Hepatocyte (in vitro differentiated cells): ENCODE measurements at places on chromosomes 7 and 10. TPM values are rescaled to one million over a fixed set of nuclear protein-coding genes. Genes with fewer than 3 reads are reported as not detected.

GRCh38 chr10:21475393-21475792 is 50.1 kb downstream of the SKIDA1 start:
- no peaks in the 10 kb centered on the region for H3K4me1 ChIP-seq
- H3K4me3 ChIP-seq: no peak overlapping the region
- H3K27me3 ChIP-seq: no peaks in the 10 kb centered on the region
- no peak overlapping the region for H3K27ac ChIP-seq

- peaks cover 6% of the 10 kb centered on the region for H3K4me1 ChIP-seq
- H3K4me3 ChIP-seq: no peak overlapping the region
- no peaks in the 10 kb centered on the region for H3K36me3 ChIP-seq
- no peak overlapping the region for H3K27ac ChIP-seq
These were observed 38.2 kb downstream of the WNT2 start for GRCh38 chr7:117284692-117285091.

GRCh38 chr10:30330497-30331168 is 18.4 kb downstream of the MTPAP start:
- H3K36me3 ChIP-seq: no peaks in the 10 kb centered on the region
- H3K4me3 ChIP-seq: no peak overlapping the region
- no peaks in the 10 kb centered on the region for H3K27me3 ChIP-seq

GRCh38 chr7:40996233-40996677 is 706.6 kb downstream of the INHBA start:
- DNase-seq: no peak
- no peaks in the 10 kb centered on the region for H3K27me3 ChIP-seq
- H3K27ac ChIP-seq: no peak overlapping the region
- no peak overlapping the region for H3K4me3 ChIP-seq
- H3K36me3 ChIP-seq: no peaks in the 10 kb centered on the region
- H3K4me1 ChIP-seq: peaks cover 3% of the 10 kb centered on the region

- H3K36me3 ChIP-seq: no peaks in the 10 kb centered on the region
- H3K27me3 ChIP-seq: no peaks in the 10 kb centered on the region
- peak; percentile 78 for DNase-seq
- H3K4me3 ChIP-seq: no peak overlapping the region
- peaks cover 17% of the 10 kb centered on the region for H3K4me1 ChIP-seq
These were observed 987.9 kb downstream of the KCNMA1 start for GRCh38 chr10:76649723-76650127.

GRCh38 chr7:18320971-18321567 is 174.5 kb upstream of the HDAC9 start:
- no peaks in the 10 kb centered on the region for H3K36me3 ChIP-seq
- H3K4me1 ChIP-seq: no peaks in the 10 kb centered on the region
- no peak overlapping the region for H3K27ac ChIP-seq

DNA sequence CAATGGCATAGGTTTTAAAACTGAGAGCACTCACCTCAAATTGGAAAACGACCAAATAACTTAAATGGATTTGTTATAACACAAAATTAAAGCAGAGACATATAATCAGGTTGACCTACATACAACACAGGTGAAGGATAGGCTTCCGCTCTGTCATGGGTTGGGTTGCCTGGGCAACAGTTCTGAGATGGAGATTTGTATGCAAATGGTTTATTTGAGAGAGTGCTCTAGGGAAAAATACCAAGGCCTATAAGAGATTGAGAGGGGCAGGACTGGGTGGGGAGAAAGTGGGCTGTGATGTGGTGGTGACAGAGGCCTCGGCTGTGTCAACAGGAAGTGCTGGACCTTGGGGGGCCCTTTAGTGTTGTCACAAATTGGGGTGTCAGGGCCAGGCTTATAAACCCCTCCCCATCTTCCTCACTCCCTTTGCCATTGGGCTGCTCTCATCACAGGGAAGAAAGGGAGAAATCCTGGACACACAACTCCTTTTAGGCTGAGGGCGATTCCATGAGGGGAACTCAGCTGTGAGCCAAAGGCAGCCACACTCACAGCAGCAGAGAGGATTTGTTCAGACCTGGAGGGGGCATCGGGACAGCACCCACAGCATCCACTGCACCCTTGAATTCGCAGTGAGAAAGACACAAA is 105.4 kb upstream of the LYZL1 start:
- H3K27ac ChIP-seq: no peak overlapping the region
- H3K27me3 ChIP-seq: no peaks in the 10 kb centered on the region
- no peak overlapping the region for H3K4me3 ChIP-seq
- DNase-seq: no peak
- H3K36me3 ChIP-seq: no peaks in the 10 kb centered on the region

DNA sequence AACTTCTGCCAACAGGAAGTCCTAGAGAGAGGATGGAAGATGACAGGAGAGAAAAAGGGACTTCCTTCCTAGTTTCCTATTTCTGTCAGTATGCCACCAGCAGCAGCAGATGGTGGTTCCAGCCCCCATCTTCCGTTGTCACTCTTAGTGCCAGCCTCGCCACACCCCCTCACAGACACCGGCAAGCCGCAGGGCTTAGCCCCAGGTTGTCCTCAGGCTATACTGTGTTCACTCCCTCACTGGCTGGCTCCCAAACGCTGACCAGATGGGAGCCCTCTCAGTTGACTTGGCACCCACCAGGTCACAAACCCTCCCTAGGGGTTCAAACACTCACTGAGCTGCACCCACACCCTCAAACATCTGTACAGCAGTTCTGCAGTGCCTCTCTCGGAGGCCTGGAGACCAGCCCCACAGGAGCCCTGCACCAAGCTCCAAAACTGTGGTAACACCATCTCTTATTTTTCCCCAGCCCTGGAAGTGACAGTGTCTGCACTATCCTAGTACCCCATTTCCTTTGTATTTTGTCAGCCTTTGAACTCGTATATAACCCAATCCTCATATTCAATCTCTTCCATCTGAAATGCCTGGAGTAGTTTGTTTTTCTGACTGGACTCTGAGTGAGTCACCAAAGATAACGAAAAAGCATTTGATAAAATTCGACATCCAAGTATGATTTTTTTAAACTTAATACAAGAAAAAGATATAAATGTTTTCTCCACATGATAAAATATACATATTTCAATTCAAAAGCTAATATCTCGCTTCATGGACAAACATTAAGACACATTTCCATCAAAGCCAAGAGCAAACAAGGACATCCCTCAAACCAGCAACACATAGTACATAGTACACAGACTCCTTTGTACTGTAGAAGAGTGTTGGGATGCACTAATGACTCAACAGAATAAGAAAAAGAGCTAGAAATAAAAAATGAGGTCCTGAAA is 34.5 kb downstream of the SMURF1 start:
- no peak overlapping the region for H3K4me3 ChIP-seq
- H3K4me1 ChIP-seq: peaks cover 17% of the 10 kb centered on the region

DNA sequence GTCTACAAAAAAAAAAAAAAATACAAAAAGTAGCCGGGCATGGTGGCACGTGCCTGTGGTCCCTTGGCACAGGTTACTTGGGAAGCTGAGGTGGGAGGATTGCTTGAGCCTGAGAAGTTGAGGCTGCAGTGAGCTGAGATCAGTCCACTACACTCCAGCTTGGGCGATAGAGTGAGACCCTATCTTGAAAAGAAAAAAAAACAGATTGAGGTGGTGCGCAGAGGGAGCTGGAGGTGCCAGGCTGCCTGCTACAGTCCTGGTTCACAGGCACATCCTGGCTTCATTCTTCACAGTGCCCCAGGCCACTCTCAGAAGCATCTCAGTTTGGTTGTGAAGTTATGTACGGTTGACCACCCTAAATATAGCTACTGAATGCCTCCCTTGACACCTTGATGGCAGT is 4.8 kb downstream of the MMP21 start:
- no peaks in the 10 kb centered on the region for H3K36me3 ChIP-seq
- H3K27me3 ChIP-seq: no peaks in the 10 kb centered on the region
- H3K4me3 ChIP-seq: no peak overlapping the region
- H3K27ac ChIP-seq: no peak overlapping the region
- H3K4me1 ChIP-seq: no peaks in the 10 kb centered on the region

DNA sequence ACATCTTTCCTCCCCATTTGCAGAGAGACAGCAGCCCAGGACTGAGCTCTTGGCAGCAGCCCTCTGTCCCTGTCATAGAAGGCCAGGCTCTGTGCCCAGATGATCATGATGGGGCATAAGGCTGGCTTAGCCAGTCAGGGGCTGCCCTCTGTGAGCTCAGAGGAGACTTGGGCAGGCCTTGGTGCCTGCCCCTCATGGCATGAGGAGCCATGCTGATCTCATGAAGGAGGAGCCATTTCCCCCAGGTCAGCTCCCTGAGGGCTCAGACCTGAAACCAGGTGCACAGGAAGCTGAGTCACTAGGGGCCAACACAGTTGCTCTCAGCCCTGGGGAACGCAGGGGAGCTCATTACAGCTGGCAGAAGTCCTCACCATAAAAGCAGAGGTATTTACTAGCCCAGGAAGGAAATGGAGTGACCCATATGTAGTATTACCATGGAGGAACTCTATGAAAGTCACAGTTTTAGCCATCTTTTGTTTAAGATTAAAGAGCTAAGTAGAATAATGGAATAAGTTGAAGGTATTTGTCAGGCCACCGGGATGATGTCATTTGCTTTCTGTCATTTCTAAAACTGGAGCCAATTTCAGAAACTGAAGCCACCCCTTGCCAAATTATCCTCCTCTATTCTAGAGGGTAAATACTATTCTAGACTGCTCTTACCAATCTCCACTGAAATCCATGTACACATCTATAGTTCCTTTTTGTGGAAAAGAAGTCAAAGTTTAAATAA is 362.4 kb upstream of the ZNF32 start:
- H3K36me3 ChIP-seq: no peaks in the 10 kb centered on the region
- no peaks in the 10 kb centered on the region for H3K27me3 ChIP-seq
- H3K27ac ChIP-seq: peak overlapping the region; percentile 64
- H3K4me3 ChIP-seq: no peak overlapping the region
- DNase-seq: no peak
- H3K4me1 ChIP-seq: peaks cover 5% of the 10 kb centered on the region

DNA sequence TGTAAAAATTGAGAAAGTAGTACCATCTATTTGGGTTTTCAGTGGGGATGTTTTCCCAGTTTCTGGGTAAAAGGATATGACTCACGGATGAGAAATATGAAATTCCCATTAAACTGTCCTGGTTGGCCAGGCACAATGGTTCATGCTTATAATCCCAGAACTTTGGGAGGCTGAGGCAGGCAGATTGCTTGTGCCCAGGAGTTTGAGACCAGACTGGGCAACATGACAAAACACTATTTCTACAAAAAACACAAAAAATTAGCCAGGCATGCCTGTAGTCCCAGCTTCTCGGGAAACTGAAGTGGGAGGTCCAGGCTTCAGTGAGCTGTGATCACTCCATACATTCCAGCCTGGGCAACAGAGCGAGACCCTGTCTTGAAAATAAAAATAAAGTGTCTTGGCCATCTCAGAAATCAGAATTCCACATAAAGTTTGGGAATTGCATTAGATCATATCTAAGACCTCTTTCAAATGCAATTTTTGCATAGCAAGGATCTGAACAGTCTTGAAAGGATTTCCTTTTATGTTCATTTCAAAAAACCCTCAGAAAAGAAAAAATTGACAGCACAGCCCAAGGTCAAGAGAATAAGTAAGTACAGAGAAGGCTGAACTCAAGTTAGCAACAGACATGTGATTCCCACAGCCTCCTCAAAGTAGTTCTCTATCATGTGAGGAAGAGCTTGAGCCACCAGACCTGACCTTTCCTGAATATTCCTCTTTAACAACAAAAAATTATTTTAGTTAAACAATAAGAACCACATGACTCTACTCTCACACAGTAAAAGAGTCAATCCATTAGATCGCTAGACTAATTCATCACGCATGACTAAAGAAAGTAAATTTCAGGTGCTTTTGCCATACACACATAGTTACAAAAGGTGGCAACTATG is 141.5 kb upstream of the CAV2 start:
- H3K27ac ChIP-seq: peak overlapping the region; percentile 94
- peaks cover 36% of the 10 kb centered on the region for H3K4me1 ChIP-seq
- no peaks in the 10 kb centered on the region for H3K27me3 ChIP-seq

GRCh38 chr10:130079614-130080460 is 30.8 kb downstream of the C10orf143 start:
- no peaks in the 10 kb centered on the region for H3K27me3 ChIP-seq
- H3K36me3 ChIP-seq: no peaks in the 10 kb centered on the region
- H3K4me1 ChIP-seq: no peaks in the 10 kb centered on the region

GRCh38 chr7:80018941-80019808 is 115.5 kb upstream of the GNAI1 start:
- H3K27me3 ChIP-seq: no peaks in the 10 kb centered on the region
- H3K27ac ChIP-seq: no peak overlapping the region
- H3K4me1 ChIP-seq: peaks cover 6% of the 10 kb centered on the region
- H3K4me3 ChIP-seq: no peak overlapping the region
- H3K36me3 ChIP-seq: no peaks in the 10 kb centered on the region
- DNase-seq: peak; percentile 70

- DNase-seq: no peak
- no peak overlapping the region for H3K4me3 ChIP-seq
- no peak overlapping the region for H3K27ac ChIP-seq
- no peaks in the 10 kb centered on the region for H3K27me3 ChIP-seq
- H3K36me3 ChIP-seq: no peaks in the 10 kb centered on the region
- no peaks in the 10 kb centered on the region for H3K4me1 ChIP-seq
These were observed 411.1 kb upstream of the MBL2 start for GRCh38 chr10:53183733-53184132.

- no peak overlapping the region for H3K4me3 ChIP-seq
- no peaks in the 10 kb centered on the region for H3K27me3 ChIP-seq
- peaks cover 10% of the 10 kb centered on the region for H3K4me1 ChIP-seq
These were observed 35.8 kb downstream of the GBF1 start for GRCh38 chr10:102281102-102281487.

DNA sequence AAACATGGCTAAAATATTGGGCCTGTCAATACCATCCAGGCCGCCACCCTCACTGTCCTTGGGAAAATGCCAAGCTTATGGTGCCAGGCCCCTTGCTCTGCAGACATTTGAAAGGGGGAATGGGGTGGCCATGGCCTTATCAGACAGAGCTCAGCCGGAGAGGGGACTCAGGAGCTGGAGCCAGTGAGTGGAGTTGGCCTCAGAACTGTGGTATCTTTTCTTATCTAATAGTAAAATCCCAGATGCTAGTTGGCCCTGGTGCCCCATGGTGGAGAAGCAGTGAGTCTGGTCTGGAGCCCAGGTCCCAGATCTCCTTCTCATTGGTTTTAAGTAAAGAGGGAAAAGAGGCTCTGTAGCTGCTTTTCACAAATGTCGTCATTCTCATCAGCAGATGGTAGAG is 49.6 kb upstream of the SORCS3 start:
- H3K4me1 ChIP-seq: no peaks in the 10 kb centered on the region
- no peak for DNase-seq
- H3K27ac ChIP-seq: no peak overlapping the region
- H3K27me3 ChIP-seq: peaks cover 13% of the 10 kb centered on the region
- H3K36me3 ChIP-seq: no peaks in the 10 kb centered on the region
- H3K4me3 ChIP-seq: no peak overlapping the region

- H3K27ac ChIP-seq: peak overlapping the region; percentile 26
- no peaks in the 10 kb centered on the region for H3K36me3 ChIP-seq
- no peak overlapping the region for H3K4me3 ChIP-seq
- no peaks in the 10 kb centered on the region for H3K27me3 ChIP-seq
- H3K4me1 ChIP-seq: no peaks in the 10 kb centered on the region
- DNase-seq: no peak
These were observed 674.7 kb downstream of the CCSER2 start for GRCh38 chr10:85003083-85003482.

- no peak for DNase-seq
- H3K27ac ChIP-seq: no peak overlapping the region
- no peaks in the 10 kb centered on the region for H3K36me3 ChIP-seq
These were observed 13.4 kb upstream of the NT5C3A start for GRCh38 chr7:33075818-33076518.

SRRT gene
- total RNA-seq: 35.8 and 49.1 TPM in 2 replicates

MBL2 gene
- total RNA-seq: 0.64 and 1.1 TPM in 2 replicates

ASIC3 gene
- total RNA-seq: 2.9 and 4.5 TPM in 2 replicates

BLOC1S2 gene
- 44.1 and 50.1 TPM in 2 replicates for total RNA-seq

DPP6 gene
- 0.12 and 0.20 TPM in 2 replicates for total RNA-seq

ANXA8L1 gene
- total RNA-seq: 38.0 and 54.0 TPM in 2 replicates

CAV1 gene
- 36.0 and 47.8 TPM in 2 replicates for total RNA-seq

CXCL12 gene
- total RNA-seq: 41.8 and 43.0 TPM in 2 replicates

ENTPD1 gene
- total RNA-seq: 6.2 and 8.9 TPM in 2 replicates

NRCAM gene
- total RNA-seq: 34.4 and 41.5 TPM in 2 replicates
